ENCODE measurements at places on chromosomes 2 and 18.
A peak's percentile ranks its signal among the peaks of the same experiment; 100 is the strongest.

- DNase-seq: no peak
Observed at GRCh38 chr2:231661422-231662027, 46.8 kb upstream of the PTMA start.

GRCh38 chr2:231666171-231667095 lies 41.9 kb upstream of the PTMA start:
- DNase-seq: peak; percentile 99

GRCh38 chr18:21454725-21455124 lies 145.8 kb downstream of the ESCO1 start:
- DNase-seq: no peak

GRCh38 chr2:218354850-218355443 lies 1.7 kb upstream of the CATIP start:
- DNase-seq: no peak

DNA sequence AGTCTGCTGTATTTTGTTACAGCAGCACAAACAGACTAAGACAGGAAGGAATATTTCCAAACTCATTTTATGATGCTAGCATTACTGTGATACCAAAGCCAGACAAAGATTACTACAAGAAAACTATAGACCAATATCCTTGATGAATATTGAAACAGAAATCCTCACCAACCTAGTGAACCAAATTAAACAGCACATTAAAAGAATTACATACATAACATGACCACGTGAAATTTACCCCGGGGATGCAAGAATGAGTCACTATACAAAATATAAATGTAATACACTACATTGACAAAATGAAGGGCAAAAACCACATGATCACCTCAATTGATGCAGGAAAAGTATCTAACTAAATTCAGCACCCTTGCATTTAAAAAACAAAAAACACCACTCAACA lies 112.6 kb downstream of the CHN1 start:
- no peak for DNase-seq

- DNase-seq: no peak
Observed at GRCh38 chr18:9665314-9665713, 42.8 kb upstream of the RAB31 start.

DNA sequence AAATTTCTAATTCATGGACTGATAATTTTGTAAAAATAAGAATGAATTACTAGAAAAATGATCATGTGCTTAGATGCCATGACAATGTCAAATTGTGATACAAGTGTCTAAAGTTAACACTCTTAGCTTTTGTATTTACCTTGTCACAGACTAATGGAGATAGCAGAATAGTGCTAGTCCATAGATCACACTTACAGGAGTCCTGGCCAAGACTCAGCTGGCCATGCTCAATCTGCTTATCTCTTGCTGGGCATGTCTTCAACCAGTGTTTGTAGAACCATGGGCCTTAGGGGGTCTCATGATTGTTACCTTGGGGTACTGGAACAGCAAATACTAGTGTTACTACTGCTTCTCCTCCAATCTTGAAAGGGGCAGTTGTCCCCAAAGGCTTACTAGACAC lies 44.0 kb downstream of the TET3 start:
- DNase-seq: no peak

DNA sequence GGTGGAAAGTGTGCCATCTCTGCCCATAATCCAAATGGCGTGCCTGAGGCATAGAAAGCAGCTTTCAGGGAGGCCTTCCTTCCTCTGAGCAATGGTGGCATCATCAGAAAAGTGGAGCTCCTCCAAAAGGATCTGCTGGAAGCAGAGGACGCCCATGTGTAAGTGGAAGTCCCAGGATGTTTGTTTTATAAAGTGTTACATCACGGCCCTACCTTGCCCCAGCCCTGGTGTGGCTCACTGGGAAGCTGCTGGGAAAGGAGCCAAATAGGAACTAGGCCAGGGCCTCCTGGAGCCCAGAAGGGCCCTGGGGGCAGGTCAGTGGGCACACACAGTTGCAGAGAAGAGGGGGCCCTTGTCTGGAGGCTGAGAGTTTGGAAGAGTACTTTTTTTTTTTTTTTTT lies 4.2 kb upstream of the ODC1 start:
- DNase-seq: no peak

GRCh38 chr2:36770542-36771287 lies 74.2 kb downstream of the VIT start:
- peak; percentile 70 for DNase-seq

- DNase-seq: no peak
Observed at GRCh38 chr18:69958422-69958821, 10.7 kb upstream of the CD226 start.

DNA sequence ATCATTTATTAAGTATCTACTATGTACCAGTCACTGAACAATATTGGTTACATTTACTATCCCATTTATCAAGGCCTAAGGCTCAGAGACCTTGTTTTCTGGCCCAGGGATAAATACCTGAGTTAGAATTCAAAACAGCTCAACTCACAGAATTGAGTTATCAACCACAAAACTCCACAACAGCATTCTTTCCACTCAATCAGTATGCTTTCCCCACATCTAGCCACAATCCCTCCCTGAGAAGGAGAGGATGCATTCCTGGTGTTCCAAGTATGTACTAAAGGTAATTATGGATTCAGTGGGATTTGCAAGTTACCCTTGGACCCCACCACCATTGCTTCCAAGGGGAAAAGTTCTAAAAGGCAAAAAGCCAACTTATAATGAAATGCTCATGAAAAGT lies 104.2 kb upstream of the PID1 start:
- no peak for DNase-seq

DNA sequence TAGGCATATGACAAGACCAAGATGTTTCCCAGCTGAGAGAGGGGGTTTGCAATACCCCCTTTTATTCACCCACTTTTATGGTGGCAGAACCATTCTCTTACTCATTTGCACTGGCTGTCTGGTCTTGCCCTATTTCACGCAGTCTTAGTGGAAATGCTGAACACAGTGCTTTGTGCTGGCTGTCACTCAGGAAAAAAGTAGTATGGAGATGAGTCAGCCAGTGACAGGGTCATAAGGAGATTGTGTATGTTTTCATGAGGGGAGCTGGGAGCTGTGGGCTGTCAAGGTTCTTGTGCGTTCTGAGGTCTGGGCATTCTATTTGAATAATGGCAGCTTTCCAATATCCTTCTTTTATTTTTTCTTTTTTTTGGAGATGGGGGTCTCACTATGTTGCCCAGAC lies 10.9 kb upstream of the CNRIP1 start:
- DNase-seq: peak; percentile 31

- DNase-seq: peak; percentile 35
Observed at GRCh38 chr2:216170076-216170763, 61.1 kb downstream of the XRCC5 start.

DNA sequence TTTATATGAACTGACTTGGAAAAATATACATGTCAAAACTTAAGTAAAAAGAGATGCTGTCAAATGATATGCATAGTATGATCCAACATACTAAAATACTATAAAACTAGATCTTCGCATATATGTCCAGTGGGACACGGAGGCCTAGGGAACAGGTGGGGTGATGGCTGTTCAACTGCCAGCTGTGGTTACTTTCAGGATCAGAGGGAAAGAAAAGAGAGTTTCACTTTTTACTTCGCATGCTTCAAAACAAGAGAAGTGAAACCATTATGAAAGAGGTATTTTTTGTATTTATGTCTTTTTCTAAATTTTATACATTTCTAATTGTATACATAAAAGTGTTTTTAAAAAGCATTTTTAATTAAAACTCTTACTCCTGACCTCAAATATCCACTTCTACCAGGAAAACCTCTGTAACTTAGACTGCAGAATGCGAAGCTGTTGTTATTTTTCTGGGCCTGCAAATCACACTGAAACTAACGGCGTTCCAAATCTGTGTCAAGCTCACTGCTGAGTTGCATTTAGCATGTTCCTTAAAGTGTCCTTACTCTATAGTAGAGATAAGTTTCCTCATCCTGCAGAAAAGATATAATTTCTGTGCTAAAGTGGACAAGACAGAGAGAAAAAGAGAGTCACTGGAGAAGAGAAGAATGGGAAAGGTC lies 97.8 kb upstream of the SLC35G4 start:
- DNase-seq: no peak

GRCh38 chr18:80172056-80172455 lies 63.0 kb downstream of the ADNP2 start:
- peak; percentile 20 for DNase-seq

- DNase-seq: no peak
Observed at GRCh38 chr18:55269622-55270021, 310.4 kb upstream of the CCDC68 start.

- DNase-seq: peak; percentile 5
Observed at GRCh38 chr2:194383401-194383800, 1273.6 kb upstream of the SLC39A10 start.

DNA sequence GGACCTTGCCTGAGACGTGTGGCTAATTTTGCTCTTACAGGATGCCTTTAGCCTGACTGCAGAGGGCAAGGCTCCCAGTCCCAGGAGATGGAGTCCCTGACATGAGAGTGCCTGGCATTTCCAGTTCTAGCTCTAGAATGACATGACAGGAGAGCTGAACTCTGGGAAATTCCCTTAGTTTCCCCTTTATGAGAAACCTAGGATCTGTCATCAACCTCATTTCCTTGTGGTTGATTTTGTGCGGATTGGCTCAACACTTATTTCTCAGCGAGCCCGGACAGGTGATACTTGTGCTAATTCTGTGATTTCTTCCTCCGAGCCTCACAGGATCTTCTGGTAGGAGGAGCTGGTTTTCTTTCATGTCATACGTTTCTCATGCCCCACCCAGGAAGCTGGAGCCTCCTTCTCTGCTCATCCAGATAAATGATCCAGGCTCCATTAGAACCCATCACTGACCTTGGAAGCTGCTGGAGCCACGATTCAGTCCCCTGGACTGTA lies at the start of gene IL36G:
TSS of gene IL36G (plus strand) at position 448 of the 498 bp plus-strand sequence. CDS start 633 bp downstream, outside the sequence.
- DNase-seq: no peak

- no peak for DNase-seq
Observed at GRCh38 chr2:219870041-219870440, 242.6 kb downstream of the SLC4A3 start.

DNA sequence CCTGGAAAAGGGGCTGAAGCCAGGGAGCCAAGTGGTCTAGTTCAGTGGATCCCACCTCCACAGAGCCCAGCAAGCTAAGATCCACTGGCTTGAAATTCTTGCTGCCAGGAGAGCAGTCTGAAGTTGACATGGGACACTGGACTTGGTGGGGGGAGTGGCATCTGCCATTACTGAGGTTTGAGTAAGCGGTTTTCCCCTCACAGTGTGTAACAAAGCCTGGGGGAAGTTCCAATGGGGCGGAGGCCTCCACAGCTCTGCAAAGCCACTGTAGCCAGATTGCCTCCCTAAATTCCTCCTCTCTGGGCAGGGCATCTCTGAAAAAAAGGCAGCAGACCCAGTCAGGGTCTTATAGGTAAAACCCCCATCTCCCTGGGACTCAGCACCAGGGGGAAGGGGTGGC lies 144.4 kb downstream of the PTPRM start:
- DNase-seq: no peak

DNA sequence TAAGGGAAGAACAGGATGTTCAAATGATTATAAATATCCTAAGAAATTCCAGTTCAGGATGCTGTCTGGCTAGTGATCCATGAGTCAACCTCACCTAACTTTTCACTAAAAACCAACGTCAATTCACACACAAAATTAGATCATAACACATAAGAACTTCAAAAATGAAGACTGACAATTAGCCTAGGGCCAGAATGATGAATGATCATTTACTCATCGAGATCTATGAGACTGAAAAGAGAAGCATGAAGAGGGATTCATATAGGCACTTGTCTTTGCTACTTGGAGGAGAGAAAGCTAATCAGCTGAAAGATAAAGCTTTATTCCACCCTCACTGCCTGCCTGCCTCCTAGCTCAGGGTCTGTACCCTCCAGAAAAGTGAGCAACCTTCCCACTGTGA lies 29.8 kb downstream of the ADD2 start:
- DNase-seq: no peak

DNA sequence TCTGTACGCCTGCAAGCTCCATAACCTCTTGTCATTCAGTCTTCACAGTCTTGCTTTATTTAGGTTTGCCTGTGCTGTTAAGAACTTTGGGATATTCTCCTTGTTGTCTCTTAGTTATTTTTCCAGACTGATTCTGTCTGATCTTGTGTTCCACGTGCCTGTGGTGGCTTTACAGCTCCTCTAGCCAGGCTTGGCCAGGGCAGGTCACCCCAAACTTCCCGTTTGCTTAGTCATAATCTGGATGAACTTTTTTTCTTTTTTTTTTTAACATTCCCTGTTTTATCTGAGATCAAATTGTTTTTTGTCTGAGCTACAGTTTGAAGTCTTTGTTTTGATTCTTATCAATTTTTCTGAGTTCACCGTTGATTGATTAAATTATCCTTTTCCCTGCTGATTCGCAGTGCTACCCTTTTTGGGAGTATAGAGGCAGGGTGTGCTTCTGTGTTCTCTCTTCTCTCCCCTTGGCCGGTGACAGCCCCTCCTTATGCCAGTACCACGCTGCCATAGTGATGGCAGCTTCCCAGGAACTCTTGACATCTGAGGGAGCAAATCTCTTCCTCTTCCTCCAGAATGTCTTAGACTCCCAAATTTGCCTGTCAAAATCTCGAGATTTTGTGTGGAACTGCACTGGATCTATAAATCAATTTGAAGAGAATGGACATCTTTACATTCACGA lies 2.5 kb downstream of the SP100 start:
- no peak for DNase-seq

DNA sequence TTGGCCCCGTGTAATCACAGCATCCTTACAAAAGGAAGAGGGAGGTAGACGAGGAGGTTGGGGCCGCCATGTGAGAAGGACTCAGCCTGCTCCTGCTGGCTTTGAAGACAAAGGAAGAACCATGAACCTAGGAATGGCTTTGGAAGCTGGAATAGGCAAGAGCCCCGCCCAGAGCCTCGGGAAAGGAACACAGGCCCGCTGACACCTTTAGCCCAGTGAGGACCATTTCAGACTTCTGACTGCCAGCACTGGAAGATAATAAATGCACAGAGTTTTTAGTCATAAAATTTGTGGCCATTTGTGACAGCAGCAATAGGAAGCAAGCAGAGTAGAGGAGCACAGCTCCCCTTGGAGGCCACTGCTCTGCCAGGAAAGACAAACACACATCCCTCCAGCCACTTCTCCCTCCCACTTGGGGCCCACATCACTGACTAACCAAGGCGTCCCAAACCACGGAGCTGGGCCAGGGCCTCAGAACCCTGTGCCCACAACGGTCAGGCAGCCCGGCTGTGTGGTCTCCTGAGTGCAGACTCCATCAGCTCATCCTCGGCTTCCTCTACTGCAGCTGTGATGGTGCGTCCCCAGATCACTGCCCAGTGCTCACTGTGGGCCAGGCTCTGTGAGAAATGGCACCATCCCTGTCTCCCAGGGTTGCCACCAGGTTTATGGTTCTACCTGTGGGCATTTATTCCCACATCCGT lies 39.7 kb downstream of the TFCP2L1 start:
- DNase-seq: no peak

DNA sequence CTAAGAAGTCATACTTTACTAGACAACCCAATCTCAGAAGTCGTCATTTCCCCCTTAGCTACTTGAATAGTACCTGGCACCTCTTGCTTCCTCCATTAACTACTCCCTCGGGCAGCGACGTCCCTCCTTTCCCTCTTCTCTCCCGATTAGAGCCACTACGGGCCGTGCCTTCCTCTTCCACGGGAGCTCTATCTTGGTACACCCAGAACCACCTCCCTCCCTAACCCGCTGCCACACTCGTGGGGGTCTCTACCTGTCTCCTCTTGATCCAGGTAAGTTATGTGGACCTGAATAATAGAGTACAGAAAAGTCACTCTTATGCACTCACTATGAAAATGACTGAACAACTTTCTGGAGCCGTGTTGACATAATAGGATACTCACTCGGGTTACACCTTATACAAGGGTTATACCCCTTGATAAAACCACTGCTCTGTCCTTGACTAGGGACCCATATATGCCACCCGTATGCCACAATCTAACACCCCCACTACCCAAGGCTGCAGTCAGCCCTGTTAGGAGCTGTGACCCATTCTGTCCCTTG lies 595 bp upstream of the HDHD2 start:
- no peak for DNase-seq

GRCh38 chr18:57890266-57890665 lies 87.2 kb upstream of the ATP8B1 start:
- DNase-seq: no peak

Measured in hematopoietic multipotent progenitor cell treated with erythropoietin and hydrocortisone succinate and interleukin-3 and kit ligand, for 4 days (in vitro differentiated cells).